Hematopoietic multipotent progenitor cell treated with erythropoietin and hydrocortisone succinate and interleukin-3 and kit ligand, for 4 days (in vitro differentiated cells): ENCODE measurements at places on chromosomes 3 and 15.

GRCh38 chr3:167305340-167305890 lies 74.7 kb downstream of the ZBBX start:
- DNase-seq: no peak

- DNase-seq: peak; percentile 54
Observed at GRCh38 chr15:39706206-39706605, 76.4 kb downstream of the FSIP1 start.

DNA sequence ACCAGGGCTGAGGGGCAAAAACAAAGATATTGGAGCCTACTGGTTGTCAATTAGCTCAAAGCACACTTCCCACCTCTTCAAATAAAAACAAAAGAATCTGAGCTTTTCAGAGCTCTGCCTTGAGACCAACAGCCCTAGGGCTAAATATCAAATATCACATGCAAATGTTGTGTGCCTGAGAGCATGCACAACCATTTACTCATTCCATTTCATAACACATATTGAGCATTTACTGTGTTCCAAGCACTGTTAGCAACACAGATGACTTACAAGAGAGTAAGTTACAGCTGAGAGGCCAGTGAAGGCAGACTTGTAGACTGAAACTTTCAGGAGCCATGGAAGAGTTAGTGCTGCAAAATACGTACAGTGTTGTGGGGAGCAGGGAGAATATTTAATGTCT lies 222.4 kb downstream of the CPNE4 start:
- no peak for DNase-seq

DNA sequence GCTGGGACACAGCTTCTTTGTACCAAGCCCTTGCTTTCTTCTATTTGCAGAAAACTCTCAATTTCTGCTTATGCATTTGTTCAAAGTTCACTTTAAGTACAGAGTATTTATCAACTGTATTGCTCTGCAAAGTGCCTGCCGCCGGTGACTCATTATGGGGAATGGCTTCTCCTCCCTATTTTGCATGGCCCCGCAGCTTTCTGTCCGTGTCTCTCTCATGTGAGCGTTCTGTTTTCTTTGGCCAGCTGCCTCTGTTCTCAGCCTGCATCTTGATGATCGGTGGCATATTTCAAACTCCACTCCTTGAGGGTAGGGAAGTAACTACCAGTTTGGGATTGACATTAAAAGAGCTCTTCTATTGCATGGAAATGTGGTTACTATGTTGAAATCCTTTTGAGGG lies 28.6 kb upstream of the ST8SIA2 start:
- no peak for DNase-seq

GRCh38 chr15:44712346-44713005 lies 1.2 kb downstream of the B2M start:
- DNase-seq: peak; percentile 96

GRCh38 chr3:55128225-55128823 lies 200.5 kb upstream of the LRTM1 start:
- DNase-seq: no peak

- no peak for DNase-seq
Observed at GRCh38 chr15:40070166-40070557, 31.2 kb upstream of the SRP14 start.

GRCh38 chr3:108250626-108251025 lies 28.4 kb upstream of the IFT57 start:
- DNase-seq: peak; percentile 4

GRCh38 chr3:112794622-112795172 lies 52.0 kb downstream of the CD200R1L start:
- peak; percentile 65 for DNase-seq

- DNase-seq: no peak
Observed at GRCh38 chr3:62605413-62606068, 232.2 kb upstream of the FEZF2 start.

DNA sequence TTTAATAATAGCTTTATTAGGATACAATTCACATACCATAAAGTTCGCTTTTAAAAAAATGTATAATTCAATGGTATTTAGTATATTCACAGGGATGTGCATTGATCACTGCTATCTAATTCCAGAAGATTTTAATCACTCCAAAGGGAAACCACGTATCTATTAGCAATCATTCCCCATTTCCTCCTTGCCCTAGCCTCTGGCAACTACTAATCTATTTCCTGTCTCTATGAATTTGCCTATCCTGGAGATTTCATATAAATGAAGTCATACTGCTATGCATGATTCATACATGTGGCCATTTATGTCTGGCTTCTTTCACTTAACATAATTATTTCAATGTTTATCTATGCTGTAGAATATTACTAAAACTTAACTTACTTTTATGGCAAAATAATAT lies 32.0 kb upstream of the CASR start:
- no peak for DNase-seq

- DNase-seq: peak; percentile 86
Observed at GRCh38 chr3:49805367-49805782, 2.3 kb downstream of the INKA1 start.

GRCh38 chr3:167855306-167855705 lies 119.8 kb downstream of the SERPINI1 start:
- no peak for DNase-seq

GRCh38 chr3:172002512-172003078 lies 36.8 kb upstream of the FNDC3B start:
- DNase-seq: no peak

GRCh38 chr3:159200176-159200575 lies 398.3 kb downstream of the MFSD1 start:
- DNase-seq: no peak

GRCh38 chr15:62886431-62887071 lies 156.0 kb upstream of the TPM1 start:
- no peak for DNase-seq

DNA sequence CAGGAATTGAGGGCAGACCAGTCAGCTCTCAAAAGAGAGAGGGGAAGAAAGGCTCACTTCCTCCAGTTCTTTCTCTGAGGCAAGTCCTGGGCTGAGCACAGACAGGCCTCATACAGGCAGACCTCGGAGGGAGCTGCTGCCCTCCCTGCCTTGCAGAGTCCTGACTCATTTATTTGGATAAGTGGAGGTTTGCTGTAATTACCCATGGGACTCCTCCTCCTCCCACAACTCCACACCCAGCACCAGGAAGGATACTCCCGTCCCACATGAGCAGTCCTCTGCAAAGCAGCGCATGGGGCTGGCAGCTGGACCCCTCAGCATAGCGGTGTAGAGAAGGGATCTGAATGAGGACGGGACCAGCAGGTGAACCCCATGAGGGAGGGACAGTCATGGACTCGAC lies 13.4 kb upstream of the SCN10A start:
- DNase-seq: no peak

DNA sequence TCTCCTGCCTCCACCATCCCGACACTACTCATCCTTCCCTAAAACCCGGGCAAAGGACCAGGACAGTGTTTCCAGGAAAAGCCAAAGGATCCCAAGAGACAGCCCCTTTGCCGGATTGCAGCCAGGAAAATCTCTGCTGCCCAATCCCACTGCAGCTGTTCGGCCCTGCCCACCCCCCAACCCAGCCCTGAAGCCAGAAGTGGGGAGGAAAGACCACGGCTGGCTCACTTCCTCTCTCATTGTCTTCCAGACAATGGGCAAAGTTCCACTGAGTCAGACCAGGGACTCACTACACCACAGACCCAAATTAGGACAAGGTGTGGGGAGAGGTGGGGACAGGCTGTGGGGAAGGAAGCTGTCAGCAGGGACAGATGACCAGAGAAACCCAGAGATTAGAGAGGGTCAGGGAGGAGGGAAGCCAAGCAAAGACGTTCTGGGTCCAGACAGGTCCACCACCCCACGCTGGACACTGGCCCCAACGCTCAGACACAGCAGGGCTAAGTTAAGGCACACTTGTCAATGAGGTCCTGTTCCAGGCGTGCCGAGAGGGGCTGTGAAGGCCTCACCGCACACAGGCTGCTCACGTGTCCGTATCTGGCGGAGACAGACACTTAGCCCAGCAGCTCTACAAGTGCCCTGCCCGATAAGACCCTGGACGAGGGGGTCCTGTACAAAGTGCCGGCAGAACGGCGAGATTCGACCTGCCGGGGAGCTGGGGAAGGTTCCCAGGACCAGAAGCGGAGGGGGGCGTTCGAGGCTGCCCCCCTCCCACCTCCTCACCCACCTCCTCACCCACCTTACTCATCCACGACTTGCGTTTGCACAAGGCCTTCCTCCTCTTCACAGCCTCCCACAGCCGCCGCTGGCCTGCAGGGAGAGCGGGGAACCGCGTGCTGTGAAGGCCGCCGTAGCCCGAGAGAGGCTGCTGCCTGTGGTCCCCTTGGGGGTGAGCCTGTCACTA lies 21.9 kb downstream of the TNK2 start:
- DNase-seq: no peak

- DNase-seq: no peak
Observed at GRCh38 chr15:42270996-42271395, 2.0 kb upstream of the GANC start.

- no peak for DNase-seq
Observed at GRCh38 chr15:96369351-96369750, 38.9 kb downstream of the NR2F2 start.
